ENCODE measurements at places on chromosomes 11 and 22.

GRCh38 chr11:396948-397548 lies 3.0 kb downstream of the PKP3 start:
- DNase-seq: no peak

GRCh38 chr11:17991783-17992433 lies 20.9 kb downstream of the SERGEF start:
- DNase-seq: no peak

DNA sequence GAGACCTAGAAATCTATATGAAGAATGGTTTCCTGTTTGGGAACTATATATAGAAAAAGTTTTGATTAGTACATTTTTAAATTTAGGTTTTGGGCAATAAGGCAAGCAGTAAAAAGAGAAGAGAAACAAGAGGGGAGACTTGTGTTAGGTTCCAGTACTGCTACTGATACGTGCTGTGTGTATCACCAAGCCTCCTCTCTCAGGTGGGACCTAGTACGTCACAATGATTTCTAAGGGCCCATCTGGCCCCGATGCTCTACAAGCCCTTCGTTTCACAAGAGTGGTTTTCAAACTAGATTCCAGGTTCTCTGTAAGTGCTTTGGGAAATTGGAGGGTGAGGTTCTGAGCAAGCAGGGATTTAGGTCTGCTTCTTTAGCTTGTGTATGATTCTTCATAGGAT lies 39.2 kb downstream of the USP35 start:
- no peak for DNase-seq

- DNase-seq: no peak
Observed at GRCh38 chr22:38115423-38116205, 5.1 kb upstream of the BAIAP2L2 start.

DNA sequence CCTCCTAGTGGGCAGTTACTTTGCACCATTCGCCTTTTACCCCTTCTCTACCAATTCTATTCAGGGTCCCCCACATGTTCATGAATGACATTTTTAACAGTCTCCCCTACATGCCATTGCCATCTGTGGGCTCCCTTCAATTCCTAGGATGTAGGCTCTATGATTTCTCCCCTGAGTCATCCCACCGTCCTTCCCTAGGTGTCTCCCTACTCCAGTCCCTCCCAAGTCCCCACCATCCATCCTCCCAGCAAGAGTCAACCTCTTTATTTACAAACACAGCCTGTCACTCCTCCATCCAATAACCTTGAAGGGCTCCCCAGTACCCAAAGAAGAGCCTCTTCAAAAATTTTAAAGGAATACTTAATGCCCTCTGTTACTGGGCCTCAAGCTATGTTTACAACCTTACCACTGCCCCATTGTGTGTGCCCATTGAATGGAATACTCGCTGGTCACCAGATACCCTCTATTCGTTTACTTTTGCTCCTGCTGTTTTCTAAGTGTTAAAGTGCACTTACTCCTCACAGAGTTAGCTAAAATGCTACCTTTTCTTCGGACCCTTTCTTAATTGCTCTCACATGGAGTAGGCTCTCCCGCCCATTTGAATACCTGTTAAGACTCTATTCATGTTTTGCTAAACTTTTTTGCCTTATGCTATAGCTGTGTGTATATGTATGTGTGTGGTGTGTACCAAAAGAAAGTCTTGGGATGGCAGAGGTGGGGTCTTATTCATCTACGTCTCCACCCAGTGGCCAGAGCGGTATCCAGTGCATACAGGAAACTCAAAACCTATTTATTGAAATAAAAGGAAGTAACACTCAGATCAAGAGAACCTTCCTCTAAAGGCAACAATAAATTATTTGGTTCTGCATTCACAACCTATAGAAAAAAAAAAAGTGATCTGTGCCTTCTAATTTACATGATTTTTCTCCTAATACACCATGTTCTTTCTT lies 235.8 kb upstream of the CCDC90B start:
- no peak for DNase-seq

GRCh38 chr11:33128739-33129138 lies 32.5 kb downstream of the CSTF3 start:
- no peak for DNase-seq

Data from activated CD4-positive, alpha-beta T cell treated with anti-CD3 and anti-CD28 coated beads for 24 hours (primary cell).